ENCODE measurements at places on chromosomes 5 and 9.

DNA sequence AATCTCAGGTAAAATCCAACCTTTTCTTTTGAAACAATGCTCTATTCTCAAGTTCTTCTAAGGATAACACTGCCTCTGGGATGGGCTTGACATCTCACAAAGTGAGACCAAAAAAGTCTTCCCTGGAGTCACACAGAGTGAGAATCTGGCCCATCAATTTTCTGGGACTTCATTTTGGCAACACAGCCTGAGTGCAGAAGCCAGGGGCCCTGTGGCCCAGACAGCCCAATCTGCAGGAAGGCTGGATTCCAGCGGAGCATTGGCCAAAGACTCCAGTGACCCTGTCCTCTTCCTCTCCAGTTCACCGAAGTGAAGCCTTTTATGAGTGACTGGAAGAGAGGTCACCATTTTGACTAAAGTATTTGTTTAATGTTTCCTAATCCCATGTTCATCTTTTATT, 105.1 kb downstream of the PLK2 start:
- no peak for DNase-seq
- H3K27ac ChIP-seq, result no peak overlapping the region
- H3K4me1 ChIP-seq, result no peaks in the 10 kb centered on the region
- H3K36me3 ChIP-seq, result no peaks in the 10 kb centered on the region

GRCh38 chr5:6365977-6366590, 12.3 kb downstream of the MED10 start:
- H3K27me3 ChIP-seq, result no peaks in the 10 kb centered on the region
- no peak for DNase-seq
- peaks cover 43% of the 10 kb centered on the region for H3K36me3 ChIP-seq
- H3K4me3 ChIP-seq, result no peak overlapping the region
- peaks cover 12% of the 10 kb centered on the region for H3K4me1 ChIP-seq
- H3K27ac ChIP-seq, result peak overlapping the region; percentile 63

- no peak overlapping the region for H3K4me3 ChIP-seq
- H3K36me3 ChIP-seq, result no peaks in the 10 kb centered on the region
- H3K27ac ChIP-seq, result no peak overlapping the region
- peaks cover under 1% of the 10 kb centered on the region for H3K27me3 ChIP-seq
These were observed 24.0 kb upstream of the C5orf63 start for GRCh38 chr5:127097278-127097677.

DNA sequence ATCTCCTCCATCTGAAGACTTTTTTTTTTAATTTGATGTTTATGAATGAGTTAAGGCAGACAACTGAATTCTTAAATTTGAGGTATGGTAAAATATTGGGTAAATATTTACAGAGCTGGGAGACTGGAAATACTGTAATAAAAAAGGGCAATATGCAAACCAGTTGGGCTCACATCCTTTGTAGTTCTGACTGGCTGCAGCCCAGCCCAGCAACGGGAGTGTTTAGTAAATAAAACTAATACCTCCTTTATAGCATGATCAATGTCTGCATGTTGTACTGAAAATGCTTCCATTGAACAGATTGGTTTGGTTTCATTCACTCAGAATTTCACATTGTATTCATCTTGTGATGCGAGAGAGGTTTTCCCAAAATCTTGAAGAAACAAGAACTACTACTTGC, 365.0 kb downstream of the DMRT2 start:
- no peak overlapping the region for H3K4me3 ChIP-seq
- DNase-seq, result no peak

DNA sequence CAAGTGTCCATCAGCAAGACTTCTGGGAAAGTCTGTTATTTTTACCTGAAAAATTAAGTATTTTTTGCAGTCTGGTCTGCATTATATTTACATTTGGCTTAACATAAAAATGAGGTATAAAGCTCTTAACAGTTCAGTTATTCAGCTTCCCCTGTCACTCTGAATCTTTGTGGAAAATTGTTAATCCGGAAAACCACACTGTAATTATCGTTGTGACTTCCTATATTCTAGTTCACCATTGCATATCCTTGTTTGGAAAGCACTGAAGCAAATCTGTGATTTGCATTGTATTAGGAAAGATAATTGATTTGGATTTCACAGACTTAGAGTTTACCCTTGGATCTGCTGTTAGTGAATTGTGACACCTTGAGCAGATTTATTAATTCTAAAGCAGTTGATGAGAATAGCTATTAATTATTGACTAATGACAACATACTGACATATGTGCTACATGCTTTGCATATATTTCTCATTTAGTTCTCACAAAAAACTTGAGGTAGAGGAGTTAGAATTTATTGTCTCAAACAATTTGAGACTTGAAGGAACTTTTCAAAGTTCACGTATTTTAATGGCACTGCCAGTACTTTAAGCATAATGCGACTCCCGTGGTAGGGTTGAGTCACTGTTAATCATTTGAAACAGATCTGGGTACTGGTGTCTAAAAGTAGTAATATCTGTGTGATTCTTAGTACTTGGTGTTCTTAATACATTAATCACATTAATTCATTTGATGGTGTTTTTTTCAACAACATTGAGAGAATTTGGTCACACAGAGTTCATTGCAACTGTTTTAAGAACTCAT, 71.8 kb upstream of the LRRC70 start:
- H3K4me3 ChIP-seq, result no peak overlapping the region
- DNase-seq, result no peak
- peaks cover 10% of the 10 kb centered on the region for H3K36me3 ChIP-seq
- no peaks in the 10 kb centered on the region for H3K27me3 ChIP-seq
- H3K27ac ChIP-seq, result no peak overlapping the region

- peaks cover 34% of the 10 kb centered on the region for H3K36me3 ChIP-seq
- peak overlapping the region; percentile 89 for H3K27ac ChIP-seq
- no peaks in the 10 kb centered on the region for H3K27me3 ChIP-seq
- DNase-seq, result peak; percentile 60
- peaks cover 39% of the 10 kb centered on the region for H3K4me1 ChIP-seq
These were observed 8.5 kb downstream of the GIN1 start for GRCh38 chr5:103111468-103111867.

- peaks cover 4% of the 10 kb centered on the region for H3K36me3 ChIP-seq
- DNase-seq, result peak; percentile 22
- peaks cover 18% of the 10 kb centered on the region for H3K4me1 ChIP-seq
- H3K27ac ChIP-seq, result no peak overlapping the region
- no peaks in the 10 kb centered on the region for H3K27me3 ChIP-seq
These were observed 23.2 kb downstream of the SLC46A2 start for GRCh38 chr9:112867275-112867991.

GRCh38 chr5:174642816-174643405, 81.5 kb upstream of the MSX2 start:
- no peak overlapping the region for H3K27ac ChIP-seq
- DNase-seq, result no peak
- H3K4me3 ChIP-seq, result no peak overlapping the region
- no peaks in the 10 kb centered on the region for H3K27me3 ChIP-seq
- H3K36me3 ChIP-seq, result no peaks in the 10 kb centered on the region
- H3K4me1 ChIP-seq, result no peaks in the 10 kb centered on the region

DNA sequence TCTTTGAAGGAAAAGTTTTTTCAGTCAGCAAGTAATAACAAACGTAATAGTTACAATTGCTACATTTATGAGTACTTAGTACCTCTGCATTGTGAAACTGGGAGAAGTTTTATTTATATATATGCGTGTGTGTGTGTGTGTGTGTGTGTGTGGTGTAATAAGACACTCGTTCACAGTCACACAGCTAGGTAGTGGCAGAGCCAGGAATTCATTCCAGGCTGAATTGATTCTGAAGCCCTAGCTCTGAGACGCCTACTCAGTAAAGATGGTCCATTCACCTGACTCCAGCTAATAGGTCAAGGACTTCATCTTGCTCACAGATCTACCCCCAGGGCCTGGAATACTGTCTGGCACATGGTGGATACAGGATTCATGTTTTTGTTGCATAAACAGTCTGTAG, 13.6 kb upstream of the CAST start:
- no peak for DNase-seq
- H3K27me3 ChIP-seq, result peaks cover 39% of the 10 kb centered on the region
- H3K4me1 ChIP-seq, result peaks cover 2% of the 10 kb centered on the region
- H3K36me3 ChIP-seq, result no peaks in the 10 kb centered on the region

GRCh38 chr9:114947058-114947457, 16.7 kb upstream of the TNFSF8 start:
- no peak overlapping the region for H3K27ac ChIP-seq
- H3K27me3 ChIP-seq, result peaks cover 2% of the 10 kb centered on the region
- no peak overlapping the region for H3K4me3 ChIP-seq
- peaks cover 4% of the 10 kb centered on the region for H3K36me3 ChIP-seq

GRCh38 chr9:106528158-106528557, 334.8 kb upstream of the ZNF462 start:
- H3K4me1 ChIP-seq, result no peaks in the 10 kb centered on the region
- H3K27ac ChIP-seq, result no peak overlapping the region
- no peaks in the 10 kb centered on the region for H3K36me3 ChIP-seq
- DNase-seq, result no peak
- no peak overlapping the region for H3K4me3 ChIP-seq

DNA sequence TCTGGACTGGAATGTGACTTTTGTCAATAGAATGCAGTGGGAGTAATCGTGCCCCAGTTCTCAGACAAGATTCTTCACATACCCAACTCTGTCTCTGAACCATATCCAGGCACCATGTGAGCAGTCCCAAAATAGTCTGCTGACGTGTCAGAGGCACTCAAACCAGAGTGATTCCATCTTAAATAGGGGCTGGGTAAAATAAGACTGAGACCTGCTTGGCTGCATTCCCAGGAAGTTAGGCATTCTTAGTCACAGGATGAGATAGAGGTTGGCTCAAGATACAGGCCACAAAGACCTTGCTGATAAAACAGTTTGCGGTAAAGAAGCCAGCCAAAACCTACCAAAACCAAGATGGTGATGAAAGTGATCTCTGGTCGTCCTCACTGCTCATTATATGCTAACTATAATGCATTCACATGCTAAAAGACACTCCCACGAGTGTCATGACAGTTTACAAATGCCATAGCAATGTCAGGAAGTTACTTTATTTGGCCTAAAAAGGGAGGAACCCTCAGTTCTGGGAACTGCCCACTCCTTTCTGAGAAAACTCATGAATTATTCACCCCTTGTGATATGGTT, 16.9 kb upstream of the PLCXD3 start:
- no peak for DNase-seq
- H3K4me1 ChIP-seq, result no peaks in the 10 kb centered on the region
- no peak overlapping the region for H3K27ac ChIP-seq
- no peak overlapping the region for H3K4me3 ChIP-seq
- no peaks in the 10 kb centered on the region for H3K27me3 ChIP-seq

- no peaks in the 10 kb centered on the region for H3K36me3 ChIP-seq
- DNase-seq, result no peak
- no peak overlapping the region for H3K27ac ChIP-seq
- H3K27me3 ChIP-seq, result peaks cover 2% of the 10 kb centered on the region
These were observed 177.2 kb upstream of the MAP3K1 start for GRCh38 chr5:56638061-56638621.

GRCh38 chr5:159680095-159680494, 236.2 kb upstream of the ADRA1B start:
- H3K4me1 ChIP-seq, result no peaks in the 10 kb centered on the region
- H3K27me3 ChIP-seq, result no peaks in the 10 kb centered on the region
- H3K4me3 ChIP-seq, result no peak overlapping the region

GRCh38 chr9:94480205-94480604, 74.7 kb upstream of the PCAT7 start:
- no peak overlapping the region for H3K27ac ChIP-seq
- no peak overlapping the region for H3K4me3 ChIP-seq
- H3K4me1 ChIP-seq, result no peaks in the 10 kb centered on the region
- DNase-seq, result no peak

- H3K27me3 ChIP-seq, result no peaks in the 10 kb centered on the region
- H3K27ac ChIP-seq, result no peak overlapping the region
- DNase-seq, result no peak
- no peaks in the 10 kb centered on the region for H3K4me1 ChIP-seq
These were observed 51.7 kb downstream of the ATPSCKMT start for GRCh38 chr5:10198021-10198420.

GRCh38 chr5:1050423-1051365, 42.1 kb downstream of the NKD2 start:
- H3K4me3 ChIP-seq, result no peak overlapping the region
- H3K4me1 ChIP-seq, result no peaks in the 10 kb centered on the region
- H3K36me3 ChIP-seq, result peaks cover 29% of the 10 kb centered on the region
- H3K27me3 ChIP-seq, result no peaks in the 10 kb centered on the region
- no peak overlapping the region for H3K27ac ChIP-seq

- H3K36me3 ChIP-seq, result no peaks in the 10 kb centered on the region
- no peak for DNase-seq
- H3K27ac ChIP-seq, result no peak overlapping the region
- H3K27me3 ChIP-seq, result no peaks in the 10 kb centered on the region
These were observed 16.9 kb upstream of the COL5A1 start for GRCh38 chr9:134624621-134625181.

DNA sequence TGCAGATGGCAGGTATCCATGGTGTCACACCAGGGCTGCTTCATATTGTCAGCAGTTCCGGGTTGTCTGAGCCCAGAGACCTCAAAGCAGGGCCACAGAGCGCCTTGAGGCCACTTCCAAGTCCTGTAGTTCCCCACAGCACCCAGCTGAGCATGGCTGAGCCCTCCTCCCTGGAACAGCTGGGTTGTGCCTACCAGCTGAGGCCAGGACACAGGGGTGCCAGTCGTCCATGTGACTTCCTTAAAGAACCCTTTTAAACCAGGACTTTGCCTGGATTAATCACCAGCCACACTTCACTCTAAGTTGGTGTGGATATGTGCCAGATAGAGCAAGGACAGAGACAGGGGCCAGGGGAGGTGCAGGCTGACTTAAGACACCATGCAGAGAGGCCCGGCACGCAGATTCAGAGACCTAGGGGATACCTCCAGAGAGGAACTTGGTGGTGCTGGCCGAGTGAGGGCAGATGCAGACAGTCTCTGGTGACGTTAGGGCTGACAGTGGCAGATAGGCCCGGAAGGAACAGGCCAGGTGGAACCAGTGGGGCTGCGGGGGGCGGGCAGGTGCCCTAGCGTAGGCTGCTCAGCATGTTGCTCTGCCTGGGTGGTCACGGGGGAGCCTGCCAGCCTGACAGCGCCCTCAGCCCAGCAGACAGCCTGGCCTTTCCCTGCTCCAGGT, 142.7 kb downstream of the CACNA1B start:
- H3K4me3 ChIP-seq, result no peak overlapping the region
- H3K4me1 ChIP-seq, result no peaks in the 10 kb centered on the region
- H3K36me3 ChIP-seq, result no peaks in the 10 kb centered on the region
- peaks cover 27% of the 10 kb centered on the region for H3K27me3 ChIP-seq
- no peak for DNase-seq

GRCh38 chr5:9615331-9615730, 14.8 kb downstream of the TAS2R1 start:
- no peaks in the 10 kb centered on the region for H3K36me3 ChIP-seq
- no peaks in the 10 kb centered on the region for H3K27me3 ChIP-seq
- no peak for DNase-seq
- no peak overlapping the region for H3K27ac ChIP-seq
- H3K4me3 ChIP-seq, result no peak overlapping the region

GRCh38 chr9:5288591-5288990, 15.9 kb downstream of the RLN2 start:
- H3K27ac ChIP-seq, result no peak overlapping the region
- DNase-seq, result no peak
- peaks cover 16% of the 10 kb centered on the region for H3K27me3 ChIP-seq
- H3K36me3 ChIP-seq, result no peaks in the 10 kb centered on the region

DNA sequence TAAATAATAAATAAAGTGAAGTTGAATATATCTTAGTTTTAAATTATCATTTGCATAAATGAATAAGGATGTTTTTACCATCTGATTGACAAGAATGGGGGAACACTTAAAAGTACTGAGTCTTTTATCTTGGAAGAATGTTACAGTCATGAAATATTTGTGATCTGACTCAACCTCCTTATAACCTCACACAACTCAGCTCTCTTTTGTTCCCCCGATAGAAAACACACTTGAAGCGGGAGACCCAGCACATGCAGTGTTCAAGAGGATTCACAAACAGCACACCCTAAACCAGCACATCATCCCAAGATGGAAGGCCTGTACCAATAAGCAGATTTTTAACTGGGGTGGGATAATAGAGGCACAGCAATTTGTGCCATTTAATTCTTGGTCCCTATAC, 15.5 kb downstream of the BAAT start:
- H3K36me3 ChIP-seq, result no peaks in the 10 kb centered on the region
- no peaks in the 10 kb centered on the region for H3K4me1 ChIP-seq

Data from activated CD4-positive, alpha-beta T cell treated with anti-CD3 and anti-CD28 coated beads, Interleukin-2, amount 10 ng/mL, durations not matched to agents 7 days and 5 days (primary cell).